ENCODE measurements at places on chromosomes 5 and 9.

- no peak for DNase-seq
Observed at GRCh38 chr5:958701-959571, 49.7 kb upstream of the NKD2 start.

DNA sequence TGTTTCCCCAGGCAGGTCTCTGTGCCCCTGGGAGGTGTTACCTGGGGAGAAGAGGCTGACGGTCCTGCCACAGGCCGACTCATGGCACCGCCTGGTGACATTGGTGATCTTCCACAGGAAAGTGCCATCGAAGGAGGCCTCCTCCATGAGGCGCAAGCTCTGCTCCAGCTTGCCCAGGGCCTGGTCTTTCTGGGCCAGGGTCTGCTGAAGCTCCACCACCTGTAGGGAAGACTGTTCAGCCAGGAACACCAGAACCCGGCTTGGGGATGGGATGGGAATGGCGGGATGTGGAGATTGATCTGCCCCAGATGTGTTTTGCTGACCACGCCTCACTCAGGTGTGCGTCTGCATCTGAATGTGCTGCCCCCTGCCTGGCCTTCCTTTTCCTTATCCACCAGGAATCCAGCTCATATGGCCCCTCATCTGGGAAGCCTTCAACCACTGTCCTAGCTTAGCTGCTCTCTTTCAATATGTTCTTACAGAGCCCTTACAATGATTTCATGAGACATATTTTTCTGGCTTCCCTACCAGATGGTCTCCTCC lies 15.2 kb downstream of the TRAF1 start:
- no peak for DNase-seq

DNA sequence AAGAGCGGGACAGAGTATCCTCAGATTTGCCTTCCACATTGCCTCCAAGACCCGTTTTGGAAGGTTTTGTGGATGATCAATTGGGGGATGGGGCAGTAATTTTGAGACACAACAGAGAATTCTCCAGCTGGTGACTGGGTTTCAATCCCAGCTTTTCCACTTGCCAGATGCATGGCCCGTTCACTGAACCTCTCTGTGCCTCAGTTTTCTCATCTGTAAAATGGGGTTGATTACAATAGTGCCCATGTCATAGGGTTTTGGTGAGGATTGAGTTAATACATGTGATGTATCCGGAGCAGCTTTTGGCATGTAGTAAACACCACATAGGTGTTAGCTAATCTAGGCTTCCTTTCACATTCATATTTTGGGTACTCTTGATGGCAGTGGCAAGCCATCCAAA lies 59.7 kb downstream of the PSAT1 start:
- DNase-seq, result no peak

DNA sequence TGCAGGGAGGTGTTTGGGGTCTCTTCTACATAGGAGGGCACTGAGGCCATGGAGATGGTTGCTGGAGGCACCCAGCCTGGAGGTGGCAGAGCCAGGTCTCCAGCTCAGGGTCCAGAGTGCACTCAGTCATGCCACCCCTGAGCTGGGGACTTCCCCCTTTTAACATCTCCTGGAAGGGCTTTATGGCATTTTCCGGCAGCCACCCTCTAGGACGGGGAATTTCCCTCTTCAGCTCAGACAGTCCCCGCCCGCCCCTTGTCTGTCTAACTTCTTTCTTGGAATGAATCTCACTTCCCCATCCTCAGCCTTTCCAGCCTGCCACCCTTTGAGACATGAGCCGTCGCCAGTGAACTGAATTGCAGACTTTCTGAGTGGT lies 49.9 kb downstream of the COL15A1 start:
- DNase-seq, result peak; percentile 64

DNA sequence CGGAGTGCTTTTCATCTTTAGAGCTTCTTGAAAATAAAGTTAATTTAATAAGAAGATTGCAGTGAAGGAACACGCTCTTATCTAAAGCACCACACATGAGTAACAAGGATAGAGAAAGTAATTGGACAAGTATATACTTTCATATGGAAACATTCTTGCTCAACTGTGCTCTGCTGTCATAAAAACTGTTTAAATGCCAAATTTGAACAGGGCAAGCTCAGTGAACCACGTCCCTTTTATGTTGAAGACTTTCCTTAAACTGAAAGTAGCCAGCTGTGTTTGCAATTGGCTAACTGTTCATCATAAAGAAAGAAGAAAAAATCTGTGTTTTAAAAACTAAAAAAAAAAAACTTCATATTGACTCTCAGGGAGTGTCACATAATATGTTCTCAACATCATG lies 1610.7 kb upstream of the C9orf72 start:
- no peak for DNase-seq

DNA sequence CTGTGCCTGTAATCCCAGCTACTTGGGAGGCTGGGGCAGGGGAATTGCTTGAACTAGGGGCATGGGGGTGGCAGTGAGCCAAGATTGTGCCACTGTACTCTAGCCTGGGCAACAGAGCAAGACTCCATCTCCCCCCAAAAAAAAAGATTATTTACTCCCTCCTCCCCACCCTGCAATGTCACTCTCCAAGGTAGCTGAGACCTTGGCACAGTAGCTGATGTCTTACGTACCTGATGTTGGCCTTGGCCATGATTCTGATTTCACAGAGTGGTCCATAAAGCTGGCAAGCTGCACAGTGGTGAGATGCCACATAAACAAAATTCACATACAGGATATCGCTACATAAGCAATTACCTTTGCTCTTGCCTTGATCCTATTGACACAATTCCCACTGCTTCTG lies 108.5 kb downstream of the CAVIN4 start:
- no peak for DNase-seq

DNA sequence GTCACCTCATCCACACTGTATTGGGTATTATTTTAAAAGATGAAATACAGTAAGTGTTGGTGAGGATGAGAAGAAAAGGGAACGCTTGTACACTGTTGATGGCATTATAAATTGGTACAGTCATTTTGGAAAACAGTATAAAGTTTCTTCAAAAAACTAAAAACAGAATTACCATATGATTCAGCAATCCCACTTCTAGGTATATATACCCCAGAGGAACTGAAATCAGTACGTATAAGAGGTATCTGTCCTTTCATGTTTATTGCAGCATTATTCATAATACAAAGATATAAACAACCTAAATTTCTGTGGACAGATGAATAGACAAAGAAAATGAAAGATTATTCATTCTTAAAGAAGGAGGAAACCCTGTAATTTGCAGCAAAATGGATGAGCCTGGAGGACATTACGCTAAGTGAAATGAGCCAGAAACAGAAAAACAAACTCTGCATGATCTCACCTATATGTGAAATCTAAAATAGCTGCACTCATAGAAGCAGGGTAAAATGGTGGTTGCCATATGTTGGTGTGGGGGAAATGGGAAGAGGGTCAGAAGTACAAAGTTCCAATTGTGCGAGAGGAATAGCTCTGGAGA lies 191.6 kb downstream of the TRIM36 start:
- no peak for DNase-seq

GRCh38 chr5:5363045-5363444 lies 59.4 kb upstream of the ICE1 start:
- DNase-seq, result no peak

GRCh38 chr5:65062469-65063083 lies 293.8 kb downstream of the CWC27 start:
- DNase-seq, result no peak

DNA sequence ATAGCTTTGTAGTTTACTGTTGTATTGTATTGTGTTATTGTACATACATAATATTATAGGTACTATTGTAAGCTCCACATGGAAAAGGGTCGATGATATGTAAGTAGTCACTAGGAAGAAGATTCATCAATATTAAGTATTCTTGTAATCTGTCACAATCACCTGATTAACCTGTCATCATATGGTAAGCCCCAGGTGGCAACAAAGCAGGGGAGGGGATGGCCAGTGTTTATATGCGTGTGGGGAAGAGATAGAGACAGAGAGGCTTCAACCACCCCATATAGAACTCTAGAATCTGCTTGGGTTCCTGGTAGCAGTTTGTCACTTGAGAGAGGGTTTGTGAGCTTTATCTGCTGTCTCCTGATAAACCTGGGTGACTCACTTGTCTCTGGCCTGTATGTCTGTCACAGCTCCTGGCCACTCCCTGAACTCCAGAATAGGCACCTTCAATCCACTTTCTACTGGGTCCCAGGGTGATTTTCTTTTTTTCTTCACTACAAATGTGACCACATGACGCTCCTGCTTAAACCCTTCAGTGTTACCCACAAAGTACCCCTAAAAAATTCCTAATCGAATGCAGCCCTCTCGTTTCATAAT lies 48.9 kb upstream of the CPEB4 start:
- no peak for DNase-seq

- DNase-seq, result no peak
Observed at GRCh38 chr5:141532726-141533125, 43.8 kb downstream of the PCDHGC5 start.

- no peak for DNase-seq
Observed at GRCh38 chr5:62448528-62448927, 36.0 kb downstream of the IPO11 start.

DNA sequence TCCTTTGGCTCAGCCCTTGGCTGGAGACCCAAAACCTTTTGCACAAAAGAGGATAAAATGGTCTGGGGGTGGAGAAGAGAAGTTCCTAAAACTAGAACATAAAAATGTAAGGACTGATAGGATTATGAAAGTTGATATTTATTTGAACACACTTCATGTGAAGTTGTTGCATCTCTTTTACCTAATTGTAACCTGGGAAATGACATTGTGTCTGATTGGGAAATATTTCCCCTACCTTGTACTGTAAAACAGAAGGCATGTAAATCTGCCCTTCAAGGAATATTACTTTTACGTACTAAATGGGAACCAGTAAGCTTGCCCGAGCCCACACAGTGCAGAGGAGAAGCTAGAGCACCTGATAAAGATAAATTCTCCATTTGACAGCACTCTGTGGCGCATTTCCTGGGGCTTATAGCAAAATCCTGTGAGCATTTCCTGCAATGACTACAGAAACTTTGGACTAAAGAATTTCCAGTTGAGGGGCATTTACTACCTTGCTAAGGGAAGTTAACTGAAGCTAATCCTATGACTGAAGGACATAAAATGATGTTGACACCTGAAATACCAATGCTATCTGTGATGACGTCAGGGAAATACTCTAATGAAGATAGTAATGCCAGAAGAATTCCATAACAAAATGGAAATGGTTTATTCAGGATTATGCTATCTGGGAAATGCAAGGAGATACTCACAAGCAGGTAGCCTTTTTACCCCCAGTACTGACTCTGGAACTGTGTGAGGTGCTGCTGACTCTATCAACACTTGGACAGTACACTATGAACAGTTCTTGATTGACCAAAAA lies 78.3 kb upstream of the LIFR start:
- no peak for DNase-seq

DNA sequence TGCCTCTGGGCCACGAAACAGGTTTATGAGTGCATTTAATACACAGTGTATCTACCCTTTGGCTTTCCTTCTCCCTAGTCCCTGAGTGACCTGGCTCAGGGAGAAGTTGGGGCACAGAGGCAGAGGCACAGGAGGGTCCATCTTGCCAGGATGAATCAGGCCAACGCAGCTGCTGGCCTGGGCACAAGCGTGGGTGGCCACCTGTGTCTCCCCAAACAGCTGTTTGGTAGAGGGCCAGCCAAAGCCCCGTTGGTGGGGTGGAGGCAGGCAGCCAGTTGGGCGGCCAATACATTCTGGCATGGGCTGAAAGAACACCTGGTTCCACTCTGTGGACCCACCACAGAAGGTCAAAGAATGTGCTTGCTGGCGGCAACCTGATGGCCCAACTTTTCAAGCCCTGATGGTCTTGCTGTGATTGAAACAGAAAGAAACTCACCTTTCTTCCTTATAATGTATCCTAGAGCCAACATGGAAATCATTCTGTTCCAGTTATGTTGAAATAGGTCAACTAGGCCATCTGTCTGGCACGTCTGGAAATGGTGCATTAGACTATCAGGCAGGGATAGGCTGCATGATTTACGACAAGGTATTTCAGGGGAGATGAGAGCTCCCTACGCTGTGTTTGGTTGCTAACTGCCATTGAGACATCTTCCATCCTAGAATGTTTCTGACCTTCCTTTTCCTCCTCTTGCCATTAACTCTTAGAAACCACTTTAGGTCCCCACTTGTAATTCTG lies 337.4 kb downstream of the ADAMTS6 start:
- no peak for DNase-seq

- DNase-seq, result peak; percentile 66
Observed at GRCh38 chr9:126781186-126782052, 23.4 kb upstream of the ZBTB43 start.

DNA sequence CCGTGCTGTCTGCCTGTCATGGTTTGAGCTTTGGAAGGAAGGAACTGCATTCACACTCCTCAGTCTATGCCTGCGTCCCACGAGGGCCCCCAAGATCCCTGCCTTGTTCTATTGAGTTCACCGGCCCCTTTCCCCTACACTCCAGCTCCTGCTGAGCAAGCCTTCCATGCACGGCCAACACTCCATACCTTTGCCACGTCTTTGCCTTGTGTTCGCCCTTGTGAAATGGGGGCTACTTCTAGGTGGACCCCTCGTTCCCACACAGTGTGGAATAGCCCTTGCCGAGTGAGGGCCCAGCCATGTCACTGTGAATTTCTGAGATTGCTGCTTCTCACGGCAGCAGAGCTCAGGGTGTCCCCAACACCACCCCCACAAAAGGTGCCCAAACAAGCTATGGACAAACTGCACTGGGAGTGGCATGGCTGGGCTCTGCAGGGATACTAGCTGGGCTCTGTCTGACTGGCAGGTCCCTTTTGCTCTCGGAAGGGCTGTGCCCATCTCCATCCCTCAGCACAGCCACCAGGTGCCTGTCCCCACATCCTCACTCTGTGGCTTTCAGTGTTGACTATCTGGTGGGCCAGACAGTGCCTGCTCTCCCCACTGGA lies 67.9 kb upstream of the ADAMTS2 start:
- no peak for DNase-seq

- DNase-seq, result peak; percentile 29
Observed at GRCh38 chr5:76807296-76807695, 11.5 kb upstream of the F2RL1 start.

- no peak for DNase-seq
Observed at GRCh38 chr5:154296525-154297159, 106.1 kb downstream of the GALNT10 start.

DNA sequence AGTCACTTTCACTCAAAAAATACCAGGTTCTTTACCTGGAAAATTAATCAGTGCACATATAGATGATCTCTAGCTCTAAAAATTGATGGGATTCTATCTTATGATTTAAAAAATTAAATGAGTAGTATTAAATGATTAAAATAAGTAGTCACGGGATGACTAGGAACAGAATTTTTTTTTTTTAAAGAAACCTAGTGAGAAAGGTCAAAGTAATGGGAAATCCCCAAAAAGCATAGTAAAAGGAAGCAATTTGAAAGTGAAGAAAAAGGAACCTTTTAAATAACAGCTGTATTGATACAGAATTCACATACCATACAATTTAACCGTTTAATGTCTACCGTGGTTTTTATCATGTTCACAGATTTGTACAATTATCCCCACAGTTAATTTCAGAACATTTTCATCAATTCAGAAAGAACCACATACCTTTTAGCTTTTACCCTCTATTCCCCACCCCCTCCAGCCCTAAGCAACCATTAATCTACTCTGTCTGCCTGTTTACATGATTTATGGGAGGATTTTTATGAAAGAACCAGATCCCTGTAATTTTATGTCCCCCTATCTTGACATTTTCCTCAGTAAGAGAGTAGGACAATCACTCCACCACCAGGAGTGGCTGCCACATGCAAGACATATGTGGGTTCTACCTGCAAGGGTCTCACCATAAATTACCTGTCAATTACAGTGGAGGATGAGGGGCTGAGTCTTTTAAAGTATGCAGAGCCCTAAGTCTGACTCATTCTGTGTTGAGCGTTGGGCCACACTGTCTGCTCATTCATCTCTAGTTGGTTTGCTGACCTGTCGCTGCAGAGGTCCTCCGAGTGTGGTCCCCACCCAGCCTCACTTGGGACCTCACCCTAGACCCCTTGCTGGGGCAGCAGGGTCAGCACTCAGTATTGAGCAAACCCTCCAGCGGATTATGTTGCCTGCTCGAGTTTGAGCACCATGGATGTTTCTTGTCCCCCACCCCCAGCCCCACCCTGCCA lies 16.0 kb downstream of the ANKRD33B start:
- DNase-seq, result no peak

All from globus pallidus (tissue), 1 donor.